ENCODE measurements at places on chromosomes 7 and 10.
A peak's percentile ranks its signal among the peaks of the same experiment; 100 is the strongest.

- peak; percentile 88 for DNase-seq
- peak overlapping the region; percentile 86 for H3K4me3 ChIP-seq
Measured at GRCh38 chr7:100119970-100120732, 717 bp downstream of the CNPY4 start.

- H3K4me1 ChIP-seq, result no peaks in the 10 kb centered on the region
- H3K36me3 ChIP-seq, result no peaks in the 10 kb centered on the region
- peaks cover 4% of the 10 kb centered on the region for H3K27me3 ChIP-seq
- no peak for DNase-seq
Measured at GRCh38 chr7:3309956-3310355, 8.9 kb downstream of the SDK1 start.

DNA sequence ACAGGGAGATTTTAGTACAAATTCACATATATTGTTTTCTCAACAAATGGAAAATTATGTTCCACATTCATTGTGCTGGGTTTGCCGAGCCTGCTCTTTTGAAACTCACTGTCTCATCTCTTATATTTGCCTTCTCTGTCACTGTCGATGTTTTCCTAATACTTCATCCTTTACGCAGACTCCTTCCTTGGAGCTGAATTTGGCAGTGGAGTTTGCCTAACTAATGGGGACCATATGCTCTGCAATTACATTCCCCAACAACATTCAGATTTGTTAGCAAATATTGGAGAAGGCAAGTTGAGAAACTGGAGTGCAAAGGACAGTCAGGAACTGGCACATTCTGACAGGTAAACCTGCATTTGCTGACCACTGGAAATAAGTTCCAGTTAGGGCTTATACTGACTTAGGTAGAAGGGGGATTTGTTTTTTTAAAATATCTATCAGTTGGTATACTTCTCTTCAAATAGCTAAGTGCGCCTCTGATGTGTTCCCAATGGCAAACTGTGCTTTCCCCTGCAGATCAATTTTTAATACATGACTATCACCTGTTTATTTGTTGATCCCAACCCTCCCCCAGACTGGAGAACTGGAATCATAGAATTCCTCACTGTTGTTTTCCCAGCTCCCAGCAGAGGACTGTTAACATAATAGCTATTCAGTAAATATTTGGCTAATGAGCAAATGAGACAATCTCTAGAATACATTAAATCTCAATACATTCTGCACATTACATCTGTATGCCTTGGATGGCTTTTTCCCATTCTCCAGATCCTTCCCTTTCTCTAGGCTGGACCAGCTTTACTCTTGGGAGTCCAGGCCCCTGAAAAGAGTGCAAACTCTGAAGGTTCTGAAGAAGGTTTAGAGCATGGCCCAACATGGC, 769.3 kb downstream of the KCNMA1 start:
- no peak for DNase-seq
- no peaks in the 10 kb centered on the region for H3K36me3 ChIP-seq
- H3K4me1 ChIP-seq, result no peaks in the 10 kb centered on the region
- no peaks in the 10 kb centered on the region for H3K27me3 ChIP-seq
- H3K4me3 ChIP-seq, result no peak overlapping the region
- H3K27ac ChIP-seq, result no peak overlapping the region

GRCh38 chr10:32114508-32114907, 58.3 kb upstream of the KIF5B start:
- H3K36me3 ChIP-seq, result no peaks in the 10 kb centered on the region
- H3K27me3 ChIP-seq, result no peaks in the 10 kb centered on the region
- H3K4me3 ChIP-seq, result no peak overlapping the region
- no peak for DNase-seq
- peaks cover 5% of the 10 kb centered on the region for H3K4me1 ChIP-seq

DNA sequence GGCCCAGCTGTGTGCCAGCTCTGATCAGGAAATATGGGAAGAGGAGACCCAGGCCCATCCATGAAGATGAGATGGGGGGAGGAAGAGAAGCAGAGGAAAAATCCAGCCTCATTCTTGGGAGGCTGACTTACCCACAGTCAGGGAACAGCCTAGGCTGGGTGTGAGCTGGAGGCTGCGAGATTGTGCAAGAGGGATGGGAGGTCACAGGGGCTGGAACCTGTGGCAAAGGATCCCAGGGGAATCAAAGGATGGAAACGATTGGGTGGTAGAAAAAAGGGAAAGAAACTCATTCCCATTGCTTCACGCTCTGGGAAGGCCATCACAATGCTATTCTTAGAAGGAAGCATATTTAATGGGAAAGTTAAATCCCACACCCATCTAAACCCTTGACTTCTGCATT, 26.7 kb upstream of the CRHR2 start:
- H3K4me3 ChIP-seq, result no peak overlapping the region
- no peak for DNase-seq
- H3K27me3 ChIP-seq, result no peaks in the 10 kb centered on the region
- H3K36me3 ChIP-seq, result no peaks in the 10 kb centered on the region
- peaks cover 12% of the 10 kb centered on the region for H3K4me1 ChIP-seq

DNA sequence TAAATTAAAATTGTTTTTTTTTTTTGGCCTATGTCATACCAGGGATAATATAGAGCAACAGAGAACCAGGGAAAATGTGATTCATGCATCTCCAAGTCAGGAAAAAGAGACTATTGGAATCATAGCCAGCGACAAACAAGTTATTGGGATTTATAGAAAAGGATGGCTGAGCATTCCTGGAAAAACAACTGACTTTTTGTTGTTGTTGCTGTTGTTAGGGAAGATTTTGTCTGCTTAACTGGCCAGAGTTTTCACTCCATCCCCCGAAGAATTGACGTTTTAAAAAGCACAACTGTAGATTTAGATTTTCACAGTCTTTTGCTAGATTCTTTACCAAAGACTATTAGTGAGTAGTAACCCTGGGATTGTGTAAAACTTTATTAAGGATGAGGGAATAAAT, 112.4 kb downstream of the TBXAS1 start:
- no peak overlapping the region for H3K27ac ChIP-seq
- H3K4me3 ChIP-seq, result no peak overlapping the region
- H3K36me3 ChIP-seq, result no peaks in the 10 kb centered on the region
- no peaks in the 10 kb centered on the region for H3K27me3 ChIP-seq
- no peak for DNase-seq

DNA sequence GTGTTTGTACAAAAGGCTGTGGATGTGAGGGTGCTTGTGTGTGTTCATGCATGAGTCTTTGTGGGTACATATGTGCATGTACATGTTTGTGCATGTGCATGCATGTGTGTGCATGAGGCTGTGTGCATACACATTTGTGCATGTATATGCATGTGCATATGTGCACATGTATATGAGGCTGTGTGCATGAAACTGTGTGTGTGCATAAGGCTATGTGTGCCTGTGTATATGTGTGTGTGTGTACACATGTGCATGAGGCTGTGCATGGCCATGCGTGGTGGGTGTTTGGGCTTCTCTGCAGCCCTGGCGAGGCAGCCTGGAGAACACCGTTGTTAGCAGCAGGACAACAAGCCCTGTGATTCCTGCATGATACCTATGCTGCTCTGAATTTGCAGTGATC, 207.7 kb upstream of the ADCY1 start:
- H3K4me1 ChIP-seq, result no peaks in the 10 kb centered on the region
- DNase-seq, result no peak
- H3K36me3 ChIP-seq, result no peaks in the 10 kb centered on the region
- H3K4me3 ChIP-seq, result no peak overlapping the region

GRCh38 chr7:24419077-24419476, 135.1 kb downstream of the NPY start:
- H3K27ac ChIP-seq, result no peak overlapping the region
- no peaks in the 10 kb centered on the region for H3K27me3 ChIP-seq
- no peaks in the 10 kb centered on the region for H3K36me3 ChIP-seq
- H3K4me1 ChIP-seq, result no peaks in the 10 kb centered on the region
- DNase-seq, result no peak
- no peak overlapping the region for H3K4me3 ChIP-seq

DNA sequence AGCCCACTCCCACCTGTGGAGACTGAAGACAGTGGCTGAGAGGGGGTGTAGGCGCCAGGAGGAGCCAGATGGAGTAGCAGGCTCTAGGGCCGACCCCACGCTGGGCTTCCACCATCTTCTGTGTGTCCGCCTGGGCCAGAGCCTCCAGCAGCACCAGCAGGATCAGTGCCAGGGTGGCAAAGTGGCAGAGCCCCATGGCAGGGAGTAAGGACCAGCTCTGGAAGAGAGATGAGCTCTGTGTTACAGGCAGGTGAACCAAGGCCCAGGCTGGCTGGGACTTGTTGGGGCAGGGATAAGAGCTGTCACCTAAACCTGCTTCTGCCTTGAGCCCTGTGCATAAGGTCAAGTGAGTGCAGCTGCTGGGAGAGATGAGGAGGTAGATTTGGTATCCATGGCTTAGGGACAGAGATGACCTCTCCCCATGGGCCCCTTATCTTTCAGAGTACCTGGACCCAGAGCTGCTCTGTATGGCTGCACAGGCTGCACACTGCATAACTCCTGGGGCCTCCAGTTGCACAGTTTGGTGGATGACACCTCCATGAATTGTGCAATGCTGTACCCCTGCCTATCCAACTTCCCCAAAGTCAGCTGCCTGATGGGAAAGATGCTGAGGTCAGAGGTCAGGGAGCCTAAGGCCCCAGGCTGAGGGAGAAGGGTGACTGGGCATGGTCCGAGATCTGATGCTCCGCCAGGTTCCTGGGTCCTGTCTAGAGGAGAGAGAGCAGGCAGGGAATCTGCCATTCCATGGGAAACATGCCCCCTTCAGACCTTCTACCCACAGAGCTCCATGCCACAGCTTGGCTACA, 7.4 kb upstream of the SAMD8 start:
- peaks cover 33% of the 10 kb centered on the region for H3K4me1 ChIP-seq
- H3K4me3 ChIP-seq, result no peak overlapping the region
- peak; percentile 53 for DNase-seq

DNA sequence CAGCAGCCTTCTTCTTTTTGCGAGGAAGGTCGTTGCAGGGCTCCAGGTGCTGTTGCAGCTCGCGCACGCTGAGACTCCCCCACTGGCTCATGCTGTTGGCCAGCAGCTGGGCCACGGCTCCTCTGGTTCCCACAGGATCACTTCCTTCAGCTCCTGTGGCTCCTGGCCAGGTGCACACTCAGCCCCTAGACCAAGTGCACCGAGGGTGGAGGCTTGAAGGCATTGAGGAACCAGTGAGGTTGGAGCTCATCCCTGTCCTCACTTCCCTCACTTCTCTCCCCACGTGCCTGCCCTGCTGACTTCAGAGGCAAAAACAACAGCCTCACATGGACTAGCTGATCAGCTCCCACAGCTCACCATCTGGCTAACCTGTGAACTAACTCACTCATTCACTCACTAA, 46.2 kb upstream of the ADRB1 start:
- no peak overlapping the region for H3K27ac ChIP-seq
- no peaks in the 10 kb centered on the region for H3K36me3 ChIP-seq
- peaks cover 16% of the 10 kb centered on the region for H3K4me1 ChIP-seq
- no peaks in the 10 kb centered on the region for H3K27me3 ChIP-seq
- no peak overlapping the region for H3K4me3 ChIP-seq

DNA sequence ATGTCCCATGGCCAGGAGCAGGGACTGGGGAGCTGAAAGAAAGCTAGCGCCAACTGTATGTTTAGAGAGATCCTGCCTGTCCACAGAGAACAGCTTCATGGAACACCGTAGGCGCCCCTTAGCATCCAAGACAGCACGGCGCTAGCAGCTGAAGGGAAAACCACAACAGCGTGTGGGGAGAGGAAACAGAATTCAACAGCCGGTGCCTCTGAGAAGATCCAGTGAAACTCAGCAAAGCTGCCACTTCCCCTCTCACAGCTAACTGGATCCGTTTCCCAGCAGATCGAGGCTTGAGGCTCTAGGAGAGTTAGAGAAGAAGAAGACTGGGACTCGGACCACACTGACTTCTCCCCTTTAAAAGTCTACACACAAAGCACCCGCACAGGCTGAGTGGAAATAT, 145.0 kb downstream of the MAD1L1 start:
- no peak overlapping the region for H3K27ac ChIP-seq
- H3K4me1 ChIP-seq, result no peaks in the 10 kb centered on the region
- no peak overlapping the region for H3K4me3 ChIP-seq
- DNase-seq, result no peak

- no peaks in the 10 kb centered on the region for H3K36me3 ChIP-seq
- no peak overlapping the region for H3K4me3 ChIP-seq
- H3K27ac ChIP-seq, result no peak overlapping the region
- peaks cover 23% of the 10 kb centered on the region for H3K4me1 ChIP-seq
- peak; percentile 35 for DNase-seq
Measured at GRCh38 chr10:126063353-126063791, 167.0 kb downstream of the FANK1 start.

DNA sequence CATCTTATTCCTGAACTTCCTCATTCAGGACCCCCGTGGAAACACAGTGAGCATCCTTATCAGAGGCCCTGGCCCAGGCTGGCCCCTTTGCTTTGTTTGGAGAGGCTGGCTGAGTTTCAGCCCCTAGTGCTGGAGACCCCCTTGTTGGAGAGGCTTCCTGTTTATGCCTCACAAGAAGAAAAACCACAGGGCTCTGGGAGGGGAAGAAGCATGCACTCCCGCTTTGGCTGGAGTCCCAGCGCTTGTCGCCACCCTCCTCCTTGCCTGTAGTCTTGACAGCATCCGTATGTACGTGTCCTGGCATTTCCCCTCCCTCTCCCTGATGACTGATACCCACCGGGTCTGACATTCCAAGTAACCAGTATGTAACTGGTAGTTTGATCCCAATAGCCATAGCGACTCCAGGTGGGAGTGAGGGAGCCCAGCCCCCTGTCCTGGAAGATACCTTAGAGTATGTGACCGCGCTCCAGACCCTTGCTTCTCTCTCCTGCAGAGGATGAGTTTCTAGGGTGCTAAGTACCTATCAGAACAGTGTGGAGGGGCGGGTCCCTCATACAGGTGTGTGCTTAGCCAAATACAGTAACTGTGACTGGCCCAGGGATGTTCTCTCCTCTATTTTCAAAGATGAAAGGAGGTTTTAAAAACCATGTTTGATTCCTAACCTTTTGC, 6.9 kb upstream of the ATP6V0E2 start:
- no peak overlapping the region for H3K27ac ChIP-seq
- H3K4me3 ChIP-seq, result no peak overlapping the region
- DNase-seq, result no peak
- H3K36me3 ChIP-seq, result peaks cover 40% of the 10 kb centered on the region

DNA sequence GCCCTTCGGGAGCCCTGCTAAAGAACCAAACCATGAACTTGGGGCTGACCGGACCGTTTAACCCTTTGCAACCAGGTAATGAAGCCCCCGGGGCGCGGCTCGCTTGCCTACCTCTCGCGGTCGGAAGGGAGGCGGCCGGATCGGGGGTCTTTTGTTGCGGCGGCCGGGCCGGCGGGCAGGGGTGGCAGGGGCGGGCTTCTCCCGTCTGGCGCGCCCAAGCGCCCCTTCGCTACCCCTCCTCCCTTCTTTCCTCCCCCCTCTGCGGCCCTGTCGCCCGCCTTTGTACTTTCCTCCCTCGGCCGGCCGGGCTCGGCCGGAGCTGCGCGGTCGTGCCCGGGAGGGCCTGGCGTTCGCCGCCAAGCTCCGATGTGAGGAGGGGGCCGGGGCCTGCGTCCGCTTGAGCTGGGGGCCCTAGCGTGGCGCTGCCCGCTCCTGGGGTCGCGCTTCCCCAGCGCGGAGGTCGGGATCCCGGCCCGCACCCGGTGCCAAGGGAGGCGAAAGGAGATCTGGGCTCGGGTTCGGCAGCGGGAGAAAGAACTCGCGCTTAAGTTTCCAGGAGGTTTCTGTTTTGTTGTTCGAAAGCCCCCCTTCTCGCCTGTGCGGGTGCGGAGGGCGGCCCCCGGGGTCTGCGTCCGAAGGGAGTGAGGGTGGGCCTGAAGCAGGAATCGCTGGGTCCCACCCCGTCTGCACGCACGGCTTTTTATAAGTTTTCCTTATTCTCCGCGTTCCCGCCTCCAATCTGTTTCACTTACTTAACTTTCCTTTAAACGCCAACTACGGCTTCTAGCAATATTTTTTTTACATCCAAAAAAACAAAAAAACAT, 436.8 kb upstream of the GALNT17 start:
- H3K27me3 ChIP-seq, result no peaks in the 10 kb centered on the region
- H3K4me1 ChIP-seq, result peaks cover 24% of the 10 kb centered on the region
- no peaks in the 10 kb centered on the region for H3K36me3 ChIP-seq
